ENCODE measurements at places on chromosomes 6 and 20. TPM values are rescaled to one million over a fixed set of nuclear protein-coding genes. Genes with fewer than 3 reads are reported as not detected.
A peak's percentile ranks its signal among the peaks of the same experiment; 100 is the strongest.

OR2H1 gene
- not detected for total RNA-seq

- no peak for DNase-seq
These were observed 214.2 kb upstream of the SUPT3H start for GRCh38 chr6:45591890-45592289.

GRCh38 chr6:10779076-10779475 lies 31.5 kb downstream of the TMEM14B start:
- no peak for DNase-seq

- peak; percentile 84 for DNase-seq
These were observed 65.1 kb downstream of the PLG start for GRCh38 chr6:160766989-160767646.

BTNL2 gene
- not detected for total RNA-seq

GRCh38 chr6:170464524-170464979 lies 88.6 kb downstream of the PSMB1 start:
- no peak for DNase-seq

- DNase-seq: no peak
These were observed 28.0 kb upstream of the SYNJ2 start for GRCh38 chr6:157953580-157954091.

DNA sequence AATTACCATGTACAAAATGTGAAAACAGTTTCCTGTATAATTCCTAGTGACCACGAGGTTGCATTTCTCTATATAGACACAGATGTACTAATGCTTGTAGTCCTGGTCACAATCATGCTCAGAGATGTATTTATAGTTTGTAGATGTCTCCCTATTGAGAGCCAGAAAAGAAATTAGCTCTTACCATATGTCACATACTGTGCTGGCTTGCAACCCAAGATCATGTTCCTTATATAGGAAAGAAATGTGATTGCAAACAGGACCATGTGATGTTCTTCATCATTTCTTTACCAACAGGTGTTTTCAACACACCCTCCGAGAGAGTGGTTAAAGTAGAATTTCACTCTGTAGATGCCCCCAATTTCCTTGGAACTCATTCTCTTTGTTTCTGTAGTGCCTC lies 369.4 kb downstream of the CBLN4 start:
- no peak for DNase-seq

GHRH gene
- not detected for total RNA-seq

TMEM151B gene
- total RNA-seq: not detected

TCF15 gene
- 0.65 TPM for total RNA-seq

DNA sequence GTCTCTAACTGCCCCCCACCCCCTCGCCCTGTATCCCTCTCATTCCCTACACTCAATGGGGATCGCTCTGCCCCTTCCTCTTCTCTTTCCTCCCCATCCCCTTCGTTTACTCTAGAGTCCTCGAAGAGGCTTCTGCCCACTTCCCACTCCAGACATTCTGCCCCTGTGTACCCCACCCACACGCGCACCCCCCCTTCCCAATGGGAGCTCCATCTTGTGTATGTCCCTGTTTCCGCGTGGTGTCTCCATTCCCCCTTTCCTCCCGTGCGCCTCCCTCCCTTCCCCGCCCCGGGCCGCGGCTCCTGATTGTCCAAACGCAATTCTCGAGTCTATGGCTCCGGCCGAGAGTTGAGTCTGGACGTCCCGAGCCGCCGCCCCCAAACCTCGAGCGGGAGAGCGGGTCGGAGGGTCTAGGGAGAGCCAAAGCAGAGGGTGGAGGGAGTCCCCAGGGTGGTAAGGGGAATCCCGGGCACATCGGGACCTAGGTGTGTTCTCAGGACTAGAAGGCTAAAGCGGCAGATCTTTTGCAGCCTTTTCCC lies 679 bp upstream of the RING1 start:
- DNase-seq: no peak

CLDN20 gene
- not detected for total RNA-seq

DNA sequence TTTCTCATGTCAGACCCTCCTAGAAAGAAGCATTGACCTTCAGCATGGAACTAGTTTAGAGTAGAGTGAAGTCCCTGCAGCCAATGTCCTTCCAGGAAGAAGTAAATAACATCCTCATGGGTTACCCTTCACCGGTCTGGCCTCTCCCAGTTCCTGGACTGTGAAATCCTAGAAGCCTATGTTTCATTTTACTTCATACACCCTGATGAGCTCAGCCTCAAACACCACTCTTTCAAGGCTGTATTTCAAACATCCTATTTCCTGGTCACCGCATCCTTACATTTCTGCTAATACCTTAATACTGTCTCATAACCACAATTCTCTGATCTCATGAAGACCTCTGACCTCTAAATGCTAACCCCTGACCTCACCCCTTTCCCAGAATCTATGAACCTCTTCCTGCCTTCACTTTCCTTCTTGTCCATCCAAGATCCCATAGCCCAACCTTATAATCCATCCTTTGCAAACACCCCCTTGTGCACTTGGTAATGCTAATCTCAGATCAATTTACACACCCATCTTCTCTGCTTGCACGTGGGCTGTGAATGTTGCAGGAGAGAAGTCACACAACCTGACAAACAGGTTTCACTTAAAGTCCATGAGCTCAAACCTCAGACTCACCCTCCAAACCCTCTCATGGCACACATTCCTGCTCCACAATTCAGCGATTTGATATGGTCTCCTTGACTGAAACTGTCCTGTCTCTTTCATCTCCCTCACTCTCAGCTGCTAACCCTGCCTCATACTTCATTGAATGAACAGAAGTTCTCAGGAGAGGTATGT lies 30.2 kb downstream of the SLC2A10 start:
- peak; percentile 57 for DNase-seq

DSP gene
- 67.6 TPM for total RNA-seq

DNA sequence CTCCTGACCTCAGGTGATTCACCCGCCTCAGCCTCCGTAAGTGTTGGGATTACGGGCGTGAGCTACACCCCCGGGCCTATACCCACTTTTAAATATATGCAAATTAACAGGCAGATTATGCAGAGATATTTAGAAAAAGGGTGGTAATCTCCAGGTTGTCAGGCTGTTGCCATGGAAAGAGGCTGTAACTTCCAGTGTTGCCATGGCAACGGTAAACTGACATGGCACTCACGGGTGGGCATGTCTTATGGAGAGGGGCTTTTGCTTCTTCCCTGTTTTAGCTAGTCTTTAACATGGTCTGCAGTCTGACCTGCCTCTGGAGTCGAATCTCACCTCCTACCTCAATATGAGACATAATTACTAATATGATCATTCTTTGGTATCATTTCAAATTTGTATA lies 44.9 kb downstream of the ZNF334 start:
- DNase-seq: no peak

- no peak for DNase-seq
These were observed 85.9 kb upstream of the HMGCLL1 start for GRCh38 chr6:55664591-55665587.

- no peak for DNase-seq
These were observed 12.0 kb downstream of the AGPAT4 start for GRCh38 chr6:161261816-161262215.

- no peak for DNase-seq
These were observed 12.7 kb downstream of the BFSP1 start for GRCh38 chr20:17518339-17519052.
